ENCODE measurements at places on chromosomes 1 and 21.

GRCh38 chr1:59005491-59006288 is 221.8 kb upstream of the JUN start:
- no peak for DNase-seq

GRCh38 chr1:151907363-151908139 is 1.8 kb downstream of the THEM4 start:
- DNase-seq, result no peak

- DNase-seq, result no peak
These were observed 9.9 kb downstream of the CLCA1 start for GRCh38 chr1:86478416-86479156.

GRCh38 chr1:204128464-204128963 is 23.3 kb downstream of the ETNK2 start:
- no peak for DNase-seq

GRCh38 chr1:211789641-211790464 is 40.7 kb downstream of the LPGAT1 start:
- DNase-seq, result no peak

DNA sequence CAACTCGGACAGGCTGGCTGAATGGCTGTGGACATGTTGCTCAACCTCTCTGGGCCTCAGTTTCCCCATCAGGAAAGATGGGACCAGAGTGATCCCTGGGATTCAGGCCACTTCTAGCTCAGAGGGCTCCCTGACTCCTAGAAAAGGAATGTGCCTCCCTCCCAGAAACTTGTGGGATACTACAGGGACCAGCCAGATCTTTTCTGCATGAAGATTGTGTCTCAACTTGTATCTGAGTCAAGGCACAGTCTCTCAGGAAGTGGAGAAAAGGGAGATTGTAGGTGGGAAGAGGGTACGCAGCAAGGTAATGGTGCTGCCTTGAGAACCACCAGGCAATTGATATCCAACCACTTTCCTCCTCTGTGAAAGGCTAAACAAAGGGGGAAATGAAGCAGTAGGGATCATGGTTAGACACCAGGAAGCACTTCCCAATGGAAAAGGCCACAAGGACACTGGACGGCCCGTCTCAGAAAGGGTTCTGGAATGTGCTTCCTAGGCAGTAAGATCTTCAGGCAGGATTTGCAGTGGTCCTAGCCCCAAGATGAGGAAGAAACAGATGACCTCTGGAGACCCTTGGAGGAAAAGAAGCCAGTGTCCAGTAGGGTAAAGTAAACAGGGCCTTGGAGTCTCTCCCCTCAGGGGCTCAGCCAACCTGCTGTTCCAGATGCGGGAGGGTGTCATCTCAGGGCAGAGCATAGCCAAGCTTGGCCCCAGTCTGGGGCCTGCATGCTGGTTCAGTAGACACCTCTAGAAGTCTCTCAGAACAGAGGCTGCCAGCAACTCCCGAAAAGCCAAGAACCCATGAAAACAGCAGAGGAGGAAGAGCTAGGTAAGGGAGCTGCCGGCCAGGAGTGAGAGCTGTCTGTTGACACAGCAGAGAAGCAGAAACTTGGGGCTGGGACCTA is 16.8 kb downstream of the IFFO2 start:
- no peak for DNase-seq

DNA sequence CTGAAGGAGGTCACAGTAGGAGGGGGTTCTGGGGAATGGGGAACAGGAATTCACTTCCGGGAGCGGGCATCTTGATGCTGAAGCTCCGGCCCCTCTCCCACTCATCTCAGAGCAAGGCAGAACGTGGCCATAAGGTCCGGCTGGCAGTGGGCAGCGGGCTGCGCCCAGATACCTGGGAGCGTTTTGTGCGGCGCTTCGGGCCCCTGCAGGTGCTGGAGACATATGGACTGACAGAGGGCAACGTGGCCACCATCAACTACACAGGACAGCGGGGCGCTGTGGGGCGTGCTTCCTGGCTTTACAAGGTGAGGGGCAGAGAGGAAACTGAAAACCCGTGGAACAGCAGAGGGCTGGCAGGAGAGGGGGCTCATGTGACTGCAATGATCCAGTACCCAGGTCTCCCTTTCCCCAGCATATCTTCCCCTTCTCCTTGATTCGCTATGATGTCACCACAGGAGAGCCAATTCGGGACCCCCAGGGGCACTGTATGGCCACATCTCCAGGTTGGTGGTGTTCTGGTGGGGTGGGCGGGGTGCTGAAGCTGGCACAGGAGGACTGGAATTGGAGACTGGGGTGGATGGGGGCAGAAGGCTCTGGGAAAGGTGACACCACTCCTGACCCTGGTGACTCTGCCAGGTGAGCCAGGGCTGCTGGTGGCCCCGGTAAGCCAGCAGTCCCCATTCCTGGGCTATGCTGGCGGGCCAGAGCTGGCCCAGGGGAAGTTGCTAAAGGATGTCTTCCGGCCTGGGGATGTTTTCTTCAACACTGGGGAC is 3.0 kb downstream of the SLC27A3 start:
- DNase-seq, result no peak
